ENCODE measurements at places on chromosomes 2 and 18. TPM values are rescaled to one million over a fixed set of nuclear protein-coding genes. Genes with fewer than 3 reads are reported as not detected.

- no peak for DNase-seq
These were observed 95.3 kb downstream of the FSIP2 start for GRCh38 chr2:185833864-185834263.

- no peak for DNase-seq
These were observed 231.2 kb upstream of the CYP26B1 start for GRCh38 chr2:72378753-72379348.

GRCh38 chr2:165535471-165535870 is 66.0 kb downstream of the CSRNP3 start:
- DNase-seq, result no peak

DNA sequence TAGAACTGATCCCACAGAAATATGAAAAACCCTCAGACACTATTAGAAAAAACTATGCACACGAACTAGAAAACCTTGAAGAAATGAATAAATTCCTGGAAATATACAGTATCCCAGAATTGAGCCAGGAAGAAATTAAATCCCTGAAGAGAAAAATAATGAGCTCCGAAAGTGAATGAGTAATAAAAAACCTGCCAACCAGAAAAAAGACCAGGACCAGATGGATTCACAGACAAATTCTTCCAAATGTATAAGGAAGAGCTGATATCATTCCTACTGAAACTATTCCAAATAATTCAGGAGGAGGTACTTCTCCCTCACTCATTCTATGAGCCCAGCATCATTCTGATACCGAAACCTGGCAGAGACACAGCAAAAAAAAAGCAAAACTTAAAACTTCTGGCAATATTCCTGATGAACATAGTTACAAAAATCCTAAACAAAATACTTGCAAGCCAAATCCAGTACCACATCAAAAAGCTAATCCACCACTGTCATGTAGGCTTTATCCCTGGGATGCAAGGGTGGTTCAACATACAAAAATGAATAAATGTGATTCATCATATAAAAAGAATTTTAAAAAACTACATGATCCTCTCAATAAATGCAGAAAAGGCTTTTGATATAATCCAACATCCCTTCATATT is 1397.6 kb upstream of the DDX18 start:
- DNase-seq, result no peak

DNA sequence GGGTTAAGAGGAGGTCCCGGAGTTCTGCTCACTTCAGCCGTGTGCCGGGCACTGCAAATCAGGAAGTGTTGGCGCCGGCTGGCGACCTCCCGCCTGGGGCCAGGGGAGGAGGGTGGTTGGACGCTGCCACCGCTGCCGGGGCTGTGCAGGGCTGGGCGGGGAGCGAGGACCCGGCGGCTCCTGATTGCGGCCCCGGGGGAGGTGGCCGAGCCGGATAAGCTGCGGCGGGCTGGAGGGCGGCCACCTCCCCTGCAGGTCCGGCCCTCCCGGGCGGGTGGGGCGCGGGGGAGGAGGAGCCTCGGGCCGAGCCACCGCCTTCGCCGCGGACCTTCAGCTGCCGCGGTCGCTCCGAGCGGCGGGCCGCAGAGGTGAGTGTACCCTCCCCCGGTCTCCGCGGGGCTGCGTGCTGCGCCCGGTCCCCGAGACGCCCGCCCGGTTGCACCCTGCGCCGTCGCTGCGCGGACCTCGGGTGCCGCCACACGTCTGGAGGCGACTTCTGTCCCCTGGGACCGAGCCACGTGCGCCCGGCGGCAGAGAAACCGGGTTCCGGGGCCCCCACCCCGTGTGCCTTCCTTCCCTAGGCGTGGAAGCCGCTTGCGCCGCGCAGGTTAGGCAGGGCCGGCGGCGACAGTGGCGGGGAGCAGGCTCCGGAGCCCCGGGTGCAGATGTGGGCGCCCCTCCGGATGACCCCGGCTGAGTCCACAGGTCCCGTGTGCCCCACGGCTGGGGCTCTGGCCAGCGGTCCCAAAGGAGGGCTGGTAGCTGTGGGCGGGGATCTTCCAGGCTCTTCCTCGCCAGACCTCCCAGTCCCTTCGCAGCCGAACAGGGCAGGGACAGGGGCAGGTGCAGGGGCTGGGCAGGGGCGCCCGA is at the start of gene STEAP3:
TSS of gene STEAP3 (plus strand) at position 314 of the 870 bp plus-strand sequence. CDS start 7,179 bp downstream, outside the sequence.
- no peak for DNase-seq

GRCh38 chr18:73933685-73934084 is 213.9 kb downstream of the FBXO15 start:
- DNase-seq, result no peak

DNA sequence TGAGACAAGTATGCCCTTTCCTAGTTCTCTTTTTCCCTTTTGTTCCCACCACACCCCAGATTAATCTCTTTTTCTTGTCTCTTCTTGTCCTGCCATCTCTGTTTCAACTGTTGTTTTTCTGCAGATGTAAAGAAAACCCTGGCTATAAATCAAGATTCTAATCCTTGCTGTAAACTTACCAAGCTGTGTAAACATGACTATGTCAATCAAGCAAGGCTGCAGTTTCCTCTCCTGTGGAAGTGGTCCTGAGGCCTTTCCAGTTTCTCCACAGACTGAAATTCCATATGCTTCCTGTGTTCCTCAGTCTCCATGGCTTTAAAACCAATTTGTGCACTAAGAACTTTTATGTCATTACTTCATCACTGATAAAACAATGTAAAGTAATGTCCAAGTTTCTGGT is 288.8 kb upstream of the PIK3C3 start:
- peak; percentile 78 for DNase-seq

GRCh38 chr18:48543228-48543627 is 4.4 kb downstream of the CTIF start:
- no peak for DNase-seq

- DNase-seq, result peak; percentile 36
These were observed 25.5 kb downstream of the B4GALT6 start for GRCh38 chr18:31658670-31659575.

DNA sequence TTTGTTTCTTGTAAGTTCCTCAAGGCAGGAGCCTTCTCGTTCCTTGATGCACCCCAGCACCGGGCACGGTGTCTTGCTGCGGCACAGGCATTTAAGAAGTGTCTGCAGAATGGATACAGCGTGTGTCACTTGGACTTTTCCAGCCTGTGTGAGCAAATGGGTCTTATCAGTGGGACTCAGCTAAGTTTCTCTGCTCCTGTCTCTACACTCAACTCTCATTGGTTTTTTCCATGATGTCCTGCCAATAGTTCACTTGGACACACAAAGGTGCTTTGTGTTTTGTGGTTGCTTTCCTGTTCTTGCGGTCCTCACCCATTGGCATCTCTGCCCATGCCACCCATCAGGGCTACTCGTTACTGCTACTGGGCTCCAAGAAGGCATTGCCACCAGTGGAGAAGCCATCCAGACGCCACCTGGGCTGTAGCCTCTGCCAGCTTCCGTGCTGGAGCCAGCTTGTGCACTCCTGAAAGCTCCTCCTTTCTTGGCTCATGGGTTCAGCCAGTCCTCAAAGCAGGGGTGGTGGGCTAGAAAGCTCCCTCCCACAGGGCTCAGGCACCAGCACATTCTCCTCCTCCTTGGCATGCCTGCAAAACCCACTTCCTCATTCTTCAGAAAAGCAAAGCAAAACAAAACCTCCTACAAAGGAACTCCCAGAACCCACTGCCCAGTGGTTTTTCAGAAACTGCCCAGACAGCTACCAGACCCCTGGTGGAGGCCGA is 41.4 kb downstream of the IL1R2 start:
- no peak for DNase-seq

DNA sequence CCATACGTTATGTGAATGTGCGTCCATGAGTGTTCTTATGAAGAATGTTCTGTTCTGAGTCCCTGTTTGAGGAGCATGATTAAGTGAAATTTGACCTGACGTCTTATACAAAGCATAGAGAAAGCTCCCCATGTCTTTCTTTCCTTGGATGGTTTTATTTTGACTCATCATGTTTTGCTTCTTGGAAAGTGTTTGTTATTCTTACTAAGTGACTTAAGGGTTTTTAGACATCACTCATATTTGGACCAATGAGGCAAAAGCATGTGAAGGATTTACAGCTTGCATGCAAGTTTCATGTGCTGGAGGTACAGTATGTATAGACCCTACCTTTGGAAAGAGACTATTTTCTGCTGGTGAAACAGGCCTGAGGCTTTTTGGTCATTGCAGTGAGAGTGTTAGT is 33.5 kb upstream of the ZEB2 start:
- DNase-seq, result peak; percentile 1

DNA sequence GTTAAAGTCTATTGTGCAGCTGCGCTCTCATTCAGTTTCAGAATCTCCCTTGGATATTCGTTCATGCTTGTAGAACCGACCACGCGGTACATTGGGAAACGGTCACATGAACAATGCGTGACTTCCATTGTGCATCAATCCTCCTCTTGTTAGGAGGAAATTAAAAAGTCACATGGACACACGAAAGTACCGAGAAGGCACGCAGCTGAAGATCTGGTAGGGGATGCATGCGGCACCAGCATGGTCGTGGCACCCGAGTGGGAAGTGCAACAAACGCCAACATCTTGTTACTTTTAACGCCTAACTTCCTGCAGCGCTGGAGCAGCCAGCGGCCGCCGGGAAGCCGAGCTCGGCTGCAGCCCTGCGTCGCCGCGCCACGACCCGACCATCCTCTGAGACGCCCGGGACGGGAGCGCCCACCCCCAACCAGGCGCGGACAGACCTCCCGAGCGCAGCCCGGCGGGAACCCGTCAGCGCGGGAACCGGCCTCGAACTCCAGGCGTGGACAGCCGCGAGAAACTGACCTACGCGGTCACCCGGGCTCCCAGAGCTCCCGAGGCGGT is 412 bp downstream of the OSBPL1A start:
- peak; percentile 45 for DNase-seq

DNA sequence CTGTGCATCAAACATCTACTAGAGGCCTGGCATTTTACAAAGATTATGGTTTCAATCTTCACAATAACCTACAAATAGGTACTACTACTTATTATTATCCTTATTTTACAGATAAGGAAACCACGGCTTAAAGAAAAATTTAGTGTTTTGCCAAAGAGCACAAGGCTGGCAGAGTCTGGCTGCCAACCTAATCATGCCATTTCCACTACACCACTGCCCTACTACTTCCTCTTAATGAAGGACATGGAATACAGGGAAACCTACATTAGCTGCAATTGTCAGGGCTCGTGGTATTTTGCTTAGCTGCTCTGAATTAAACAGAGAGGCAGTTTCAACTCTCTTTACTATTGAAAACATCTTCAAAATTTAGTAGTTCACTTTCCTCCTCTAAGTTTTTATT is 5.9 kb downstream of the MBOAT2 start:
- no peak for DNase-seq

GRCh38 chr2:157333304-157334047 is 7.9 kb upstream of the ERMN start:
- DNase-seq, result no peak

GRCh38 chr2:195861821-195862220 is 204.8 kb downstream of the SLC39A10 start:
- DNase-seq, result no peak

- DNase-seq, result no peak
These were observed 186.8 kb upstream of the RND3 start for GRCh38 chr2:150674283-150674682.

GRCh38 chr18:68472701-68473295 is 242.1 kb downstream of the TMX3 start:
- DNase-seq, result no peak

DNA sequence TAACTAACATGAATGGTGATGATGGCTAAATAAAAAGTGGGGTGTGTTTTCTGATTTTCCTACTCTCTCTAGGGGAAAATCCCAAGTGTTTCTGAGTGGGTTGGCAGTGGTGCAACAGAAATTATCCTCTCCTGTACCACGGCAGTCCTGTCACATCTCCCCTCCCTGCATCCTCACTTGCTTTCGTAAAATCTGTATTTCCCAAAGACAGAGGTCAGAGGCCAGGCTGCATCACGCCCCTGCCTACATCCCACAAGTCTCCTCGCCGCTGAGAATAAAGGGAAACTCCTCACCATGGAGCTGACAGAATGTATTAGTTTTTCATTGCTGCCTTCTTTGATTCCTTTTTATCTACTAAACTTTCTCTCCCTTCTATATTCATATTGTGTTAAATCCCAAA is 13.1 kb downstream of the FBLN7 start:
- no peak for DNase-seq

DNA sequence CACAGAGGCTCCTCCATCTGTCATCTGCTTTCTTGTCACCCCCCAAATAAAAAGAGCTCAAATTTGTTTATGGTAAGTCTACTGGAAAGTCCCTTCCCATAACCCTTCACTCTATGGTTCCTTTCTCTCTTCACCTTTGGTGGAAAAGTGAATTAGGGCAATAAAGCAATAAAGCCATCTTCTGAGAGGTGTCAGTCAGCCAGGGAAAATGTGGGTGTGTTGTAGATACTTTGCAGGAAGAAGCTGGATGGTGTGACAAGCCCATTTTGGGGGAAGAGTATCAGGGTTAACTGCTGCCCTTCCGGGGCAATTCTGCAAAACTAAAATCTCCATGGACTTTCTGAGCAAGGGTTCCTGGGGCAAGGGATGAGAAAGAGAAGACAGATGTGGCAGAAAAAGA is 197.9 kb downstream of the SH3BP4 start:
- DNase-seq, result no peak

GRCh38 chr2:103161456-103162289 is 399.8 kb downstream of the TMEM182 start:
- no peak for DNase-seq

DNA sequence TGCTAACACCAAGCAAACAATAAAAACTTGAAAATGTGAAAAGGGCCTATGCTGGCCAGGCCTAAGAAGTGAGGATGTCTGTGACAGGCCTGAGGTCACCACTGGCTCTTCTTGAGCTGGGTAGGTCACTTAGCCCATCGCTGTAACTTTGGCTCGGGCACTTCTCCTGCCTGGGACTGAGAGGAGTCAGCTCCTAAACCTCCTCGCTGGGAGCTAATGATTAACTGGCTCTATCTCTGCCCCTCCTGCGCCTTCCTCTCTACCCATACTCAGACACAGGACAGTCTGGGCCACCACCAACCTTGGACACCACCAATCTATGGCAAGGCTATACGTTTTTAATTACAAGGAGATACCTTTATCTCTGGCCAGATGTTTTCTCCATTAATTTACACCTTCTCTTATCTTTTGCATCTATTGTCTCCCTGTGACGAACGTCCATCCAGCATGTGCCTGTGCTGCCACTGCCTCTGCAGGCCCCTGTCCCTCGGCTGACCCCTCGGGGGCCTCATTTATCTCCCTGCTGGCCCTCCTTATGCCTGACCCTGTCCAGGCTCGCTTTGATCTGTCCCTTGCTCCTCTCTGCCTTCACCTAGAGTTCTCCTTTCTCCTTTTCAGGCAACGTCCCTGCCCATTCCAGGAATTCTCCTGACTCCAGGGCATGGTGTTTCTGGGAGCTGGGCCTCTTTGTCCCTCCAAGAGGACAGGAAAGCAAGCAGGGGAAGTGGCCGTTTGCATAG is 149.1 kb upstream of the GATA6 start:
- no peak for DNase-seq

- no peak for DNase-seq
These were observed 38.9 kb upstream of the GREB1L start for GRCh38 chr18:21203126-21203525.

TEKT4 gene
- not detected for total RNA-seq

GCKR gene
- total RNA-seq, result 7.5 TPM

CPLX4 gene
- total RNA-seq, result not detected

PLB1 gene
- 0.46 TPM for total RNA-seq

CNDP1 gene
- total RNA-seq, result not detected

HAAO gene
- 0.18 TPM for total RNA-seq

M1AP gene
- not detected for total RNA-seq

LIMS3 gene
- 7.3 TPM for total RNA-seq

USP40 gene
- total RNA-seq, result 21.7 TPM

LCT gene
- total RNA-seq, result not detected

FBXO48 gene
- total RNA-seq, result 0.20 TPM

C1GALT1C1L gene
- total RNA-seq, result 0.20 TPM

GALNT1 gene
- total RNA-seq, result 293 TPM

GNAL gene
- total RNA-seq, result 0.46 TPM

FASTKD1 gene
- 27.0 TPM for total RNA-seq

DYSF gene
- total RNA-seq, result 82.1 TPM

Measured in pulmonary artery endothelial cell (primary cell).